Renal pelvis (tissue), 12 donors: ENCODE measurements at places on chromosomes 6 and 20. TPM values are rescaled to one million over a fixed set of nuclear protein-coding genes. Genes with fewer than 3 reads are reported as not detected.

Gene NKX2-4
- polyA plus RNA-seq, result not detected

- no peak for DNase-seq
These were observed 8.1 kb upstream of the METTL24 start for GRCh38 chr6:110366256-110366655.

- no peak for DNase-seq
These were observed 132.5 kb downstream of the UTRN start for GRCh38 chr6:144417681-144418080.

Gene SYCP2
- polyA plus RNA-seq, result 4.9 TPM

- no peak for DNase-seq
These were observed 193.0 kb upstream of the SGK1 start for GRCh38 chr6:134510920-134511319.

GRCh38 chr20:10689385-10689784, 15.6 kb upstream of the JAG1 start:
- no peak for DNase-seq

- DNase-seq, result no peak
These were observed 138.6 kb downstream of the RALGAPA2 start for GRCh38 chr20:20573797-20574196.

Gene CAGE1
- polyA plus RNA-seq, result 0.10 TPM
